ENCODE measurements at places on chromosomes 13 and 19. TPM values are rescaled to one million over a fixed set of nuclear protein-coding genes. Genes with fewer than 3 reads are reported as not detected.

Gene NKPD1
- 0.05 TPM for total RNA-seq

Gene AMER2
- total RNA-seq = not detected

Gene CYP2A6
- total RNA-seq = not detected

Gene IGFL2
- total RNA-seq = 0.63 TPM

Gene FUT1
- 0.06 TPM for total RNA-seq

Gene UBE2M
- 151 TPM for total RNA-seq

Gene KCTD12
- total RNA-seq = 1.9 TPM

Gene APC2
- 2.5 TPM for total RNA-seq

Gene ERICH4
- not detected for total RNA-seq

Gene UHRF1
- 47.9 TPM for total RNA-seq

Gene SIGLEC10
- total RNA-seq = not detected

Gene COX6B2
- total RNA-seq = 0.93 TPM

Gene KMT2B
- 58.5 TPM for total RNA-seq

Data from A549 treated with DMSO at 1 μM for 4 hours (cell line).